Karpas-422 (cell line): ENCODE measurements at places on chromosomes 3 and 15. TPM values are rescaled to one million over a fixed set of nuclear protein-coding genes. Genes with fewer than 3 reads are reported as not detected.
A peak's percentile ranks its signal among the peaks of the same experiment; 100 is the strongest.

GRCh38 chr3:161559177-161559998 lies 62.8 kb downstream of the OTOL1 start:
- no peak overlapping the region for H3K27ac ChIP-seq
- H3K4me1 ChIP-seq: no peaks in the 10 kb centered on the region
- DNase-seq: peak; percentile 80
- H3K27me3 ChIP-seq: no peaks in the 10 kb centered on the region

GRCh38 chr3:46291046-46291445 lies 48.8 kb downstream of the CCR3 start:
- no peaks in the 10 kb centered on the region for H3K27me3 ChIP-seq
- no peak for DNase-seq
- no peaks in the 10 kb centered on the region for H3K36me3 ChIP-seq
- H3K4me3 ChIP-seq: no peak overlapping the region
- H3K27ac ChIP-seq: no peak overlapping the region
- no peaks in the 10 kb centered on the region for H3K4me1 ChIP-seq

- no peaks in the 10 kb centered on the region for H3K4me1 ChIP-seq
- H3K27ac ChIP-seq: no peak overlapping the region
- H3K27me3 ChIP-seq: no peaks in the 10 kb centered on the region
- DNase-seq: no peak
- H3K36me3 ChIP-seq: no peaks in the 10 kb centered on the region
Observed at GRCh38 chr3:73752338-73752737, 127.6 kb upstream of the PDZRN3 start.

Gene CPLX3
- total RNA-seq: 5.2 and 7.3 TPM in 2 replicates

- H3K27ac ChIP-seq: no peak overlapping the region
- no peaks in the 10 kb centered on the region for H3K4me1 ChIP-seq
- no peaks in the 10 kb centered on the region for H3K36me3 ChIP-seq
- no peaks in the 10 kb centered on the region; the same call in 1 of the 2 replicates for H3K27me3 ChIP-seq
Observed at GRCh38 chr3:11240496-11240895, 31.7 kb upstream of the ATG7 start.

GRCh38 chr3:58202917-58203360 lies 7.8 kb downstream of the DNASE1L3 start:
- H3K4me3 ChIP-seq: no peak overlapping the region
- H3K27me3 ChIP-seq: no peaks in the 10 kb centered on the region
- DNase-seq: no peak
- H3K4me1 ChIP-seq: no peaks in the 10 kb centered on the region

DNA sequence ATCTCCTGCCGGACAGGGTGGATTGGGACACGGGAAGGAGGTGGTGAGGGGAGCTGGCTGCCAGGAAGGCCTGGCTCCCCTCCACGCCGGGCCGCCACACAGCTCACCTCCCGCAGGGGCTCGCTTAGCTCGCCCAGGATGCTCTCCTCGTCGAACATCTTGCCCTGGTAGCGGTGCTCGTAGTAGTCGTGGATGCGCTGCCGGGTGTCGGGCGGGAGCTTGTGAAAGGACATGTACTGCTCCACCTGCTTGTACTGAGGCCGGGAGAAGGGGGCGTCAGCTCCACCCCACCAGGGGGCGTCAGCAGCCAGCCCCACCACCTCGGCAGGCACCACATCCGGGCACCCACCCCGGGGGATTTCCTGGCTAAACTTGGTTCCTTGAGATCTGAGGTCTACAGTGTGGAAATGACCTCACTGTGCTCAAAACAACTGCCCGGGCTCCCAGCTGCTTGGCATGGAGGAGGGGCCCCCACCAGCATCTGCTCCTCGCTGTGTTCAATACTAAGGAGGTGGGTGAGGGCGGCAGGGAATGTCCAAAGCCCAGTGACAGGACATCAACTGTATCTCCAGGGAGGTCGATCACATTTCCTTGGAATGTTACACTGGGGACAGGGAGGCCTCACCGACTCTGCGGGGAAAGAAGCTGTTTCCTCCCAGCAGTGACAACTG lies 43.4 kb downstream of the HCN4 start:
- no peak for DNase-seq
- H3K27ac ChIP-seq: no peak overlapping the region
- no peaks in the 10 kb centered on the region for H3K27me3 ChIP-seq
- no peak overlapping the region for H3K4me3 ChIP-seq
- no peaks in the 10 kb centered on the region for H3K36me3 ChIP-seq

Gene CHRFAM7A
- total RNA-seq: not detected in 2 replicates

GRCh38 chr3:146308222-146308621 lies 57.3 kb upstream of the PLSCR4 start:
- H3K4me1 ChIP-seq: no peaks in the 10 kb centered on the region
- no peak overlapping the region for H3K4me3 ChIP-seq
- H3K27ac ChIP-seq: no peak overlapping the region
- no peaks in the 10 kb centered on the region for H3K36me3 ChIP-seq
- no peaks in the 10 kb centered on the region for H3K27me3 ChIP-seq
- DNase-seq: no peak
